ENCODE measurements at places on chromosomes 5 and 9.

DNA sequence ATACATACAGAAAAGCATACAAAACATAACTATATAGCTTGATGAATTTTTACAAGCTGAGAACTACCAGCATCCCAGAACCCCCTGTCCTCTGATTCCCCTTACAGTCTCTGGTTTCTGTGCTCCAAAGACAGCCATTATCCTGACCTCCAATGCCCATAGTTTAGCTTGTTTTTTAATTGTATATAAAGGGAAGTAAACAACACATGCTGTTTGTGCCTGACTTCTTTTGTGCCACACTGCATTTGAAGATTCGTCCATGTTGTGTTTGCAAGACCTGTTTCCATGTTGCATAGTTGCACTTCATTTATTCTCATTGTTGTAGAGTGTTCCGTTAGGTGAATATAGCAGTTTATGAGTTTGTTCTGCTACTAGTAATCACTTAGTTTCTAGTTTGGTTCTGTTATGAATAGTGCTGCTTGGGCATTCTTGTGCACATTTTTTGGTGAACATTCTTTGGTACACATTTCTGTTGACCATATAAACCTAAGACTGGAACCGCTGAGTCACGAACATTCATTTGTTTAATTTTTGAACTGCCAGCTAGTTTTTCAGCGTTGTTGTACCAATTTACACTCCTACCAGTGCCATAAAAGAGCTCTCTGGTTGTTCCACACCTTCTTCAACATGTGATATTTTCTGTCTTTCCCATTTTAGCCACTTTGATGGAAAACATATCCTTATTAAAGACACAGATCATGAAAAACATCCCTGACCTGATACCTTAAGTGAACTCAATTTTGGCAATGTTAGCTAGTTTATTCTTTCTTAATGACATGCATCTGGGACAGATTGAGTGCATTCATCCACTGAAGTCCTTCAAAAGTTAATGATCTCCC is 78.1 kb upstream of the ANXA1 start:
- DNase-seq: peak; percentile 72

DNA sequence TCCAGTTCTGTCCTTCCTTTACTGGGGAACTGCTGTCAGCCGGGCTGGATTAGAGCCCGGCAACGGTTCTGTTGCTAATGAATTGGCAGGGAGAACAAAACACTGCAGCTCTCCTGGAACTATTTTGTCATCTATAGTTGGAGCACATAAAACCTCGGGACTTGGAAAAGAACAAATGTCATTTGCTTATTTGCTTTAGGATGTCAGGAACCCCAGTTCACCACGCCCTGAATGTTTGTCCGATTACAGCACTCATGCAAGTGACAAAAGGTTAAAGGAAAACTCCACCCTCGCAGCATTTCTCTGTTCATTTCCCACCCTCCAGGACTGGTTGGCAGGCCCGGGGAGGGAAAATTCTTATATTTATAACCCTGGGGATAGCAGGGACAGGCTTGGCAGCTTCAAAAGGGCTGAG is 66.4 kb upstream of the PLPP1 start:
- DNase-seq: peak; percentile 85

GRCh38 chr5:159788835-159789331 is 127.4 kb upstream of the ADRA1B start:
- DNase-seq: no peak

GRCh38 chr5:97098922-97099321 is 43.5 kb downstream of the LIX1 start:
- DNase-seq: no peak

DNA sequence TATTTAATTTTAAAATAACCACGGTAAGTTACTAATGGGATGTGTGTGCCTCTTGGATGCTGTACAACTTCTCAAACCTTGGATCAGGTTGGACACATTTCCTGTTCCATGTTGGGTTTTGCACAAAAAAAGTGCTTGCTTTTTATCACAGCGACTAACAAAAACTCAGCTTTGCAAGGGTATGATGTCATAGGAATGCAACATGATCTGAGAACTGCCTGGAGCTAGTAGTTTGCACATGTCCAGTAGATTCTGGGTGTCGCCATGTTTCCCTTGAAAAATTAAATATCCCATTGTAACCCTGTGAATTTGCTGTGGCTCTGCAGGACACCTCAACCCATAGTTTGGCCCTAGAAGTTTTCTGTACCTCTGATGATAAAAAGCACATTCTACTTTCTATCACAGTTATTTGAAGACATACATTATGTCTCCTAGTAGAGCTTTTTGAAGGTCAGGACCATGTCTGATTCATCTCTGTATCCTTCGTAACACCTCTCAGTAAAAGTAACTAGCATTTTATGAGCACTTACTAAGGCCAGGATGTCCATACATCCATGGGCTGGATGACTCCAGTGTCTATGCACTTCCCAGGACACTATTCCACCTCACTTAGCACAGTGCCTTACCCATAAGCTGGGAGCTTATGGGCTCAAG is 11.5 kb upstream of the FRMPD1 start:
- peak; percentile 3 for DNase-seq

DNA sequence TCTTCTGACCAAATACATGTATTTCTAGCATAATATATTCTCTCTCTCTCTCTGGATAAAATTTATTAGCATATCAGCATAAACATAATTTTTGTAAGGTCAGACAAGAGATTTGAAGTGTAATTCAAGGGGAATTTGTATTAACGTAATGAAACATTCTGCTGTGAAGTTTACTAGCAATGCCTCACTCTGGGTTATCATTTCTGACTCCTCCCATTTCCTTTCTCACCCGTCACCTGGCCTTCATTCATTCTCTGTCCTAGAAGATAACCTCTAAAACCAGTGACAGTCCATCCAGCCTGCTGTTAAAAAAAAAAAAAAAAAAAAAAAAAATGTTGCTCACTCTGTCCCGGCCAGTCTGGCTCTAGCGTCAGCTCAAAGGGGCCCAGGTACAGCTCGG is 27.1 kb downstream of the GRAMD2B start:
- DNase-seq: no peak

- DNase-seq: no peak
These were observed 20.4 kb upstream of the GDNF start for GRCh38 chr5:37860206-37860605.

GRCh38 chr5:107129051-107129450 is 541.7 kb downstream of the EFNA5 start:
- DNase-seq: peak; percentile 32

- no peak for DNase-seq
These were observed 3.1 kb upstream of the UNC13B start for GRCh38 chr9:35158501-35159280.

- no peak for DNase-seq
These were observed 141.7 kb downstream of the ARSB start for GRCh38 chr5:78843436-78843835.

- DNase-seq: no peak
These were observed 27.0 kb upstream of the ZNF354B start for GRCh38 chr5:178832618-178833201.

DNA sequence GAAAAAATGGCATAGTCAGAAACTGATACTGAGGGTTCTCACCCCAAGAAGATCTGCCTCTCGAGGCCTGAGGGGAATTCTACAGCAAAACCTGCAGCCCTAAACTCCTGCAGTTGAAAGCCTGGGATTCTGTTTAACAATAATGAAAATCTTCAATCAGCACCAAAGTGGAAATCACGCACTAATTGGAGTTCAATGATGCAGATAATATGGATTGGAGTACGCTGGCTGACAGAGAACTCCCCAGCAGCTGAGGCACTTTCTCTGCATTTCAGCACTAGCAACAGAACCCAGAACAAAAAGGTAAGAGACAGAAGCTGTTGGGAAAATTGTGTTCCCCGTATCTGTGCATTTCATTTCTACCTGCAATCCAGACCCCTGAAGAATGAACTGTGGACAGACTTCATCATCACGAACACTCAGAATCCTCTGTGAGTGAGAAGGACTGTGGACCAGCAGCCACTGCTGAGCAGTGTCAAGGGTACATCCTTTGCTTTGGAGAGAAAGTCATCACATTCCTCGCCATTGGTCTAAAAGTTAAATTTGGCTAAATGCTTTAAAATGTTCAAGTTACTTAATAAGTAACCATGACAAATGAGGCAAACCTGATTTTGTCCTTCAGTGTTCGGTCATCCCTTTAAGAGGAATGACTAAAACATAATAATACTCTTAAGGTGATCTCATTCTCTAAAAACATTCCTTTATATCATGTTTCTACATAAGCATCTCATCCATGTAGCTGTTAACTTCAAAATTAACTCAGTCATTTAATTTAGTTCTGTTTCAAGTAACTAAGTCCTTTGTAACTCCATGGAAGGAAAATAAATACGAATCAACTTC is 126.1 kb downstream of the GAS1 start:
- DNase-seq: no peak

DNA sequence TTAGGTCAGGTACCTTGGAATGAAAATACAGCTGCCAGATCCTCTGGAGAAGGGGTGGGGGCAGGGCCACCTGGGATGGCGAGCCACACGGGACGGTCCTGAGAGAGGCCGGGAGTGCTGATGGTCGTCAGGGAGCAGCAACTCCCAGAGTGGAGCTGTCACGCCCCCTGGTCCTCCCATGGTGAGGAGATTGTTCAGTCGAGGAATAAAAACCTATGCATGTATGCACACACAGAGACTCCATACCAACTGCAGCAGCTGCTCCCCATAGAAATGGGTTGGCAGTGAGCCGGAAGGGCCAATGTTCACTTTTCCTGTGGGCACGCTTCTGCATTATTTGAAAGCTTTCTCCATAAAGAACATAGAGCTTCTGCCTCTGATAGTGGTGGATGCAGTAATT is 45.2 kb upstream of the SEMA4D start:
- no peak for DNase-seq

- DNase-seq: no peak
These were observed 30.4 kb downstream of the ARL15 start for GRCh38 chr5:54279960-54280359.

GRCh38 chr9:99019510-99020331 is 76.0 kb downstream of the COL15A1 start:
- peak; percentile 97 for DNase-seq

DNA sequence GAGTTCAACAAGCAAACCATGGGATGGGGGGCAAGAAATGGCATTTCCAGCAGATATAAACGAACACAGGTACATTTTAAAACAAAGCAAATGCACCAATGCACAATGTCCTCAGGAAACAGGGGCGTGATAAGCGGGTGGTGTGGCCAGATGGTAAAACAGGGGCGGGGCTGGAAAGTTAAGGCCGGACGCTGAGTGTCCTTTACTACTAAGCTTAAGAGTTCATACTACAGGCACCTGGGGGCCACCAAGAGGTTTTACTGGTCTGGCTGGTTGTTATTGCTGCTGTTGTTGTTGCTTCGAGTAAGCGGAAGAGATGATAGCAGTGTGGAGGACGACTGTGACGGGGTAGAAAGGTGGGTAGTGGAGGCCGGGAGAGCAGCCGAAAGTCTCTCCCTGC is 99.8 kb downstream of the ATPSCKMT start:
- no peak for DNase-seq

DNA sequence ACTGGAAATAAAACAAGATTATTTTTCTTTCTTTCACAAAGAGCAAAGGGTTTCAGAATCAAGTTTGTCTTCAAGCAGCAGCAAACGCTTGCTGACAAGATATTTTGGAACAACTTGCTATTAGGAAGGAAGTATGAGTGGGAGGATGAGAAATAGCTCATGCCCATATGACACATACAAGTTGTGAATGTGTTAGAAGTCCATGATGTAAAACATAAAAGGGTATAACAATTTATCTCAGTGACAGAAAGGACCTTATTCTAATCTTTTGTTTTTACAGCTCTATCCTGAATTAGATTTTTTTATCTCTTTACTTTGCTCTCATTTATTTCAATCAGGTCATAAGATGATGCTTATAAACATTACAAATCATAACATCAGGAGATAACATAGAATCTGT is 516.6 kb upstream of the MEF2C start:
- peak; percentile 69 for DNase-seq

GRCh38 chr9:7320139-7320538 is 479.4 kb downstream of the DMAC1 start:
- DNase-seq: peak; percentile 99

DNA sequence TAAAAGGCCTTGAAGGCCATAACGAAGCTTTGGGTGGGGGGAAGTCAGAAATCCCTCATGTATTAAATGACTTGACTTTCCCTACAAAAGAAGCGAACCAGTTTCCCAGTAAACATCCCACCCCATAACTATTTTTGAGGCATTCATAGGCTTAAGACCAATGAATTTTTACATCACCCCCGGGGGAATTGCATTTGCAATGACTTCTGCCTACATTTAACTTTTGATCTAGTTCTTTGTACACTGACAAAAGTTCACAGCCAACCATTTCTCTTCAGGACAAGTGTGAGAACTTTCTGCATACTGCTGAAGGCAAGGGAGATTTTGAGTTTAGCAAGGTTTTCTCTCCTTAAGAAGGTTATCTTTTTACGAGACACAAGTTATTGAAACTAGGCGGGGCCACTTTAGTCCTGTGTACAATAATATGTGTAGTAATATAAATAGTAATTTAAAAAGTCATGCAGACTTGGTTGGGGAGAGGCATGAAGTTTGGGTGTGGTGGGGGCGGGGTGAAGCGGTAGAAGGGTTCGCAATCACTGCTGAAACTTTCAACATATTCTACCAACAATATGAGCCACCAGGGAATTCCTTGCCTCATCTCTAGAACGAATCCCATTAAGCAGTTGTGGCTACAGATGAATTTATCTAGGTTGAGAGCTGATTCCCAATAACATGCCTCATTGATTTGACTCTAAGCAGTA is 2.5 kb downstream of the TJP2 start:
- no peak for DNase-seq

GRCh38 chr9:6631207-6631512 is 14.4 kb downstream of the GLDC start:
- DNase-seq: no peak

- DNase-seq: peak; percentile 12
These were observed 37.7 kb downstream of the UBAP2 start for GRCh38 chr9:34010979-34011378.

- peak; percentile 65 for DNase-seq
These were observed 680 bp downstream of the GOLPH3 start for GRCh38 chr5:32173267-32174010.

- DNase-seq: peak; percentile 22
These were observed 57.7 kb upstream of the MAMDC2 start for GRCh38 chr9:69985971-69986370.

DNA sequence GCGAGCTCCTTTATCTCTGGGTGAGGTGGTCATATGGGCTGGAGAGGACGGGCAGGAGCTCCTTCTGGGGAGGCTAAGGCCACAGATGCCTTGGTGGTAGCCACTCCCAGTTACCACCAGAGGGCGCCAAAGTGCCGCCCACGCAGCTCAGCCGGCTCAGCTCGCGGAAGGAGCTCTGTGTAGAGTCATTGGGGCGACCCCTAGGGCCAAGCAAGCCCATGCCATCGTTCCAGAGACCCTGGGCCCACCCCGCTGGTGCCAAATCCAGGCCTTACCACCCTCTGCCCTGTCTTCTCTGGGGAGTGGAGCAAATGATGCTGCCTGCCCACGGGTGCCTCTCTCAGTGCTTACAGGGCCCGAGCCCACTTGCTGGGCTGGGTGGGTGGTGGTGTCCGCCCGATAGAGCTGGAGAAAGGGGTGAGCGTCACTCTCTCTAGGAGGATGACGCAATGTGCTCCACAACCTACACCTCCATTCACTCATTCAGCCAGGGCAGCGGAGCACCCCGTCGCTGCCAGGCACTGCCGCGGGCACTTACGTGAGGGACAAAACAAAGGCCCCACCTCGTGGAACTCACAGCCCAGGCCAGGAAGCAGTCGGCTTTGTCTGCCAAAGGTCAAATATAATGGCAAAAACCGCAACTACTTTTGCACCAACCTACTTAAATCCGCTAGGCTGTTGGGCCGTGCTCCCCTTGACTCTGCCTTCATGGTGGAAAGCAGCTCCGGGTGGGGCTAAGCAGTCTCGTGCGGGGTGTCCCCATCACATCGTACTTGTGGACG is 13.8 kb downstream of the TSPAN17 start:
- peak; percentile 57 for DNase-seq

Data from HCEC 1CT (cell line).